ENCODE measurements at places on chromosomes 7 and 10.

GRCh38 chr7:13024121-13024674 is 336.8 kb downstream of the ARL4A start:
- no peak for DNase-seq

GRCh38 chr10:111579473-111579872 is 502.6 kb downstream of the ADRA2A start:
- no peak for DNase-seq

DNA sequence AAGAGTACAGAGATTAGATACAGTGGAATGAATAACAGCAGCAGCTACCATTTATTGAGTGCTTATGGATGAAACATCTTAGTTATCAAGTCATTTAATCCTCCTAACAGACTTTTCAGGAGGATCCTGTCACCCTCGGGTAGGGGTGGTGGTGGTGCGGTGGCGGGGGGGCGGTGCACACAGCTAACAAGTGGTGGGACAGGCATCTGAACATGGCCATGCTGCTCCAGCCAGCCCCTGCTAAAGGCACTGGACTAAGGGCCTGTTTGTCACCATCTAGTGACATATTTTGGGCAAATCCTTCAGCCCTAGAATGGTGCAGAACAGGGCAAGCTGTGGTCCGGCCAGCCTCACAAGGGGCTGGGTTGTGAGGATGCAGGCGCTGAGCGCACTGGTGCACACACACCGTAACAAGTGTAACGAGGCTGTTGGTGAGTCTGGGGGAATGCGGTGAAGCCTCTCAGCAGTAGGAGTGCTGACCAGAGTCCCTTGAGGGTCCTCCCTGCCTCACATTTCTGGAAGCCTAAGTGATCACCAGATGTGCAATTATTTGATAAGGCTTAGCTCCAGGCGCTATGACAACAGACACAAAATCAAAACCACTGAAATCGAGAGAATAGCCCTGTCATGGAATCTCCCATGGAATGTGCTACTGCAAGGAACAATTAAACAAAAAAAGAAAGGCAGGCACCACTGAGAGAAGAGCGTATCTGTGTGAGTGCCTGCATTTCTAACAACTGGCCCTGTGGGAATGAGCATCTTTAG is 102.2 kb downstream of the RNF216 start:
- no peak for DNase-seq

DNA sequence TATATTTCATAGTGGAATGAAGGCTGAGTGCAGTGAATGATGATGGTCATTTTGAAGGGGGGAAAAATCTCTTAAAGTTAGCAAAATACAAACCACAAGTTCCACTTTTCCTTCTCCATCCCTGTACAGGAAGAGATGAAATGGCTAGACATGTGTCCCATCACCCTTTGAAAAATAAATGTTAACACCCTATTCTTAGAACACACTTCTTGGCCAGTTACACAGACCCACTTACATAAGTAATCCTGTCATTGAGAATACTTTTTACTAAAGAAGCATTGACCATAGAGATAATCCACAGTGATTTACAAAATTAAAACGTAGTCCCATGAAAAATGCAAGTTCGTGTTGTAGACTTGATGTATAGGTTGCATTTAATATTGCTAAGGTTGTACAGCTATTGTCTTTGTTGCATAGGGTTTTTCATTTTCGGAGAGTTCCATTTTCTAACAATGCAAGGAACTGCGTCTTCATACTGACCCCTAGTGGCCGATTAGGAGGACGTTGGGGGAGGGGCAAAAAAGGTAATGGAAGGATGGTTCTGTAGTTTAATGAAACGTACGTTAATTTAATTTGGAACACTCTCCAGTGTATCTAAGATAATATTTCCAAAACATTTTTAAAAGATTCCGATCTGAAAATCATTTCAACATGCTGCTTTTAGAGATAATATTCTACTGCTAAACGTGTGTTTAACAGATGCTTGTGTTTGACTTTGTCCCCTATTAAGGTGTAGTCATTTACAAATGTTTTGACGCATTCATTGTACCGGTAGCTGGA is 60.9 kb downstream of the ARMC3 start:
- peak; percentile 10 for DNase-seq

DNA sequence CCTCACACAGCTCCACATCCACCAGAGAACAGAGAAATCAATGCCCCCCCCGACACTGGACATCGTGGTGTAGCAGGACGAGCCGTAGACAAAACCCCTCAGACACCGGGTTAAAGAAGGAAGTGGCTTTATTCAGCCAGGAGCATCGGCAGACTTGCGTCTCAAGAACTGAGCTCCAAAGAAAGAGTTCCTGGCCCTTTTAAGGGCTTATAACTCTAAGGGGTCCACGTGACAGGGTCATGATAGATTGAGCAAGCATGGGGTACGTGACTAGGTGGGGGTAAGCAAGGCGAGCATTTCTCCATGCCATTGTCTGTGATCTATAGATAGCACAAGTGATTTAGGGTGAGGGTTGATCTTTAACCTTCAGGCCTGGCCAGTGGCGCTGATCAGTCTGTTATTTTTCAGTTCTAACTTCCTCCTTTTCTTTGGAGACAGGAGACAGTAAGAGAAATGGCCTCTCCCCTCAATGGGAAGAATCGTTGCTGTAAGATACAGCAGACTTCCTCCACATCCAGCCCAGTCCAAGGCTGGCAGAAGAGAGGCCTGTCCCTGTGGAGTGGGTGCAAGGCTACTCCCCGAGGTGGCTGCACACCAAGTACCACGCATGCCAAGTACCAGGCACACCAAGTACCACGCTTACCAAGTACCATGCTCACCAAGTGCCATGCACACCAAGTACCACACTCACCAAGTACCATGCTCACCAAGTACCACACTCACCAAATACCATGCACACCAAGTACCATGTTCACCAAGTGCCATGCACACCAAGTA is 19.5 kb upstream of the PPP2R2D start:
- DNase-seq = no peak

DNA sequence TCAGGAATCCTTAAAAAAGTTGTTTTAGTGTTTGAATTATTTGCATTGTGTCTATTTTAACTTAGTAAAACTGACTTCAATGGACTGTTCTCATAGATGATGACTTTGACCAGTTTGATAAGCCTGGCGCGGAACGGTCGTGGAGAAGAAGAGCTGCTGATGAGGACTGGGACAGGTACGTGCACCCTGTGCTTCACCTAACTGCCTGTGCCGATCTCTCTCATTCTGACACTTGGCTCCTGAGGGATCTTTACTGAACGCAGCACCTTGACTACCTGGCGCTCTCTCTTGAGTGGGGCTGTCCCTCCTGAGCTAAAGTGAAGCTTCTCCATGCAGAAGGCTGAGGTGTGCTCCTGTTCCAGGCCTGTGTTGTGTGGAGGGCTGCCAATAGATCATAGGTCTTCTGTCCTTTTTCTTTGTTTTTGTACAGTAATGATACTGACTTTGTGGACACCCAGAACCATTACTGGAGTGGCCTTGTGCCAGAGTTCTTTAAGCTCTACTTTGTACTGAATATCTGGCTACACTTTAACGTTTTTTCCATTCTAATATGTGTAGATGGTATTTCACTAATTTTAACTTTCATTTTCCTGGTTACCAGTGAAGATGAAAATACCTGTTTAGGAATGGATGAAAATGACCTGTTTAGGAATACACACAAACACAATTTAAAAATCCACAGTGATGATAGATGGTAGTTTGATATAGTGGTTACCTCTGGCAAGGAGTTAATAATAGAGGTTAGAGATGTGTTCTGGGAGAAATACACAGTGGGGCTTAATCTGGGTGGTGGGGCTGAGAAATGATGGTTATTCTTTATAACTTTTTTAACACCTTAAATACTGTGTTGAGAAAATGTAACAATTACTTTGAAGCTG is 20.9 kb downstream of the RBM33 start:
- DNase-seq = no peak

DNA sequence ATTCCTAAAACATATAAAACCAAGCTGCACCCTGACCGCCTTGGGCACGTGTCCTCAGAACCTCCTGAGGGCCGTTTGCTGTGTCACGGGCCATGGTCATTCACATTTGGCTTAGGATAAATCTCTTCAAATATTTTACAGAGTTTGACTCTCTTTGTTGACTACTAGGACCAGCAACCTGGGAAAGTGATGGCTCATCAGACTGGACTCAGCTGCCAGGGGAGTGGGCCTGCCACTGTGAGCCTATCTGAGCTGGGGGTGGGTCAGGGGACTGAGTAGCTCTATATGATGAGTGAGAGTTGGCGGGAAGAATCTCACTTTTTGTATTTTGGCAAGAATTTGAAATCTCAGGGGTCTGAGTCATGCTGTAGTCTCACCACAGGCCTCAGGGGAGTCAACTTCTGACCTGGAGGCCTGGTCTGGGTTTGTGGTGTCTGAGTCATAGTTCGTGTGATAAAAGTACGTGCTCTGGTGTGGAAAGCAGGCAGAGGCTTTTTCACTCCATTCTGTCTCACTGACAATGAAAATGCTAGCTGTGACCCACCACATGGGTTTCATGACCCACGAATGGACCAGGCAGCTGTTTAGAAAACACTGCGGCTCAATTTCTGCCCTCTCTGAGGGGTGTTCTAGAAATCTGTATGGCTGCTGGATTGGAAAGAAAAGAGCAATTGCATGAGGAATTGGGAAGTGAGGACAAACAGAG is 4.2 kb upstream of the UPP1 start:
- peak; percentile 74 for DNase-seq

DNA sequence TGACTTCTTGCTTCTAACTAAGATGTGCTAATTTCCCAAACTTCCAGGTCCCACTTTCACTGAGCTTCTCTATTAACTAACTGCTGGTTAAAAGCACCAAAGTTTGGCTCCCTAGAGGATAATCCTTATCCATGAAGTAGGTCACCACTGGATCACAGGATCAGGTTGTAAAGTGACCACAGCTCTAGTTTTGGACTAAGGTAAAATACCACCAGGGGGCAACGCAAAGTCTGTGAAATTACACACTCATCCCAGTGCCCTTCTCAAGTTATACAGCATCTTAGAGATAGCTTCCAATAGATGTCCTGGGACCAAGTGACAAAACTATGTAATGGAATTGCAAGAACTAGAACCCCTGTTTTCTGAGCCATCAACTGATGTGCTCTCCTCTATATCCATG is 116.4 kb upstream of the ASAH2 start:
- DNase-seq = no peak

DNA sequence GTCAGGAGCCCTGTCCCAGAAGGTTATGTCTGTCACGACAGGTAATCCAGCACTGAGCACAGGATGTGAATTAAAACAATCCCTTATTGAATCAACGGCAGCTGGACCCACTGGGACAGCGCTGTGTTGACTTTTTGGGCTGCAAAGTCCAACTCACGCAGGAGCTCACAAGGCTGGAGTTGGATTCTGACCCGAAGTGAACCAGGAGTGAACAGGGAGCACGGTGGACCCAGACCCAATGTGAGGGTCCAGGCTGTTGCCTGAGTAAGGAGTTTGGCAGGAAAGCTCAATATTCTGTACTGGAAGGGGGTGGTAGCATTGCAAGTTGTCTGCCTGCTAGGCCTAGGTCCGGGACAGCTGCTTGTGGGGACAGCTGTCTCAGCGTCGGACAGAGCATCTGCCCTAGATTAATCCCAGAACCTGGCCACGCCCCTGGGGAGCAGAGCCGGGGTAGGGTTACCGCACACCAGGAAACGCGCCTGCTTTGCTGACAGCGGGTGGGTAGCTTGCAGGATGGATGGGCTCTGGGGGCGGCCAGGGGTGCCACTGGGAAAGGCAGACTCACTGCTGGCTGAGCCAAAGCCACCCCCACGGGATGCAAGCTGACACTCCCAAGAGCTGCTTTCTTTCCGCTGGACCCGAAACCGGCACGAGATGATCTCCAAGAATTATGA is 24.0 kb downstream of the COL26A1 start:
- no peak for DNase-seq

DNA sequence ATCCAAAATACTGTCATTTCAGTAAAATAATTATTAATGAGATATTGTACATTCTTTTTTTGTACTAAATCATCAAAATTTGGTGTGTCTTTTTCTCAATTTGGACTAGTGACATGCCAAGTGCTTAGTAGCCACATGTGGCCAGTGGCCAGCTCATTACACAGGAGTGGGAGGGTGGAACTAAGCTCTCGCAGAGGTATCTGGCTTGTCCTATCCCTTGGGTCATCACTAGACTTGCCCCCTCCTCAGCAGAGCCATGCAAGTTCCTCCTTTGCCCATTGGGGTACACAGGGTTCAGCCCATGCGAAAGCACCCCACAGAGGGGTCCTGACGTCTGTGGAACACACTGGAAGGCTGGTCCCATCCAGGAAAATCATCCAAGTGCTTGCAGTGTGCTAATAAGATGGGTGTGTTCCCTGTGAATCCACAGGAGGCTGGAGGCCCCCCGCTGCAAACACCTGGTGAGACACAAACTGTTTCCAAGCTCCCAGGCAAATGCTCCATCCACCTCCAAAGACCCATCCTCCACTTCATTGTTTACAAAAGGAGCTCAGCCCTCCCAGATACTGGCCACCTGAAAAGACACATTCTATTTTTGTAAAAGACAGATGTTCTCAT is 1.3 kb downstream of the ARHGAP22 start:
- no peak for DNase-seq

GRCh38 chr10:4202938-4203337 is 417.9 kb upstream of the KLF6 start:
- DNase-seq = no peak

- no peak for DNase-seq
Measured at GRCh38 chr10:93075369-93076221, 1.9 kb downstream of the CYP26A1 start.

DNA sequence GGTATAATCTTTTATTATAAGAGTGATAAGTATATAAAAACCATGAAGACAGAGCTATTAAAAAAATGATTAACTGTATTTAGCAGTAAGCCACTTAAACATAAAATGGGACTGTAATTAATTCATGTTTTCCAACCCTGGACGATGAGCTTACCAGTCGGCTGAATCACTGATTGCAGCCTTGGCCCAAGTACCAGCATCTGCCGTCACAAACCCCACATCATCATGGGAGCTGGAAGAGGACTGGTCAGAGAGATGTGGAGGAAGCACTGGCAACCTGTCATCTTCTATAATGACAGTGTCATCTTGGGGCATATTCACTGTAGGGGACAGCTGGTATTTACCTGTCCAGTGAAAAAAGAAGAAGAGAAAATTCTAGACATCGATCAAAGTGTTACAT is 473.6 kb downstream of the PARD3 start:
- DNase-seq = no peak

DNA sequence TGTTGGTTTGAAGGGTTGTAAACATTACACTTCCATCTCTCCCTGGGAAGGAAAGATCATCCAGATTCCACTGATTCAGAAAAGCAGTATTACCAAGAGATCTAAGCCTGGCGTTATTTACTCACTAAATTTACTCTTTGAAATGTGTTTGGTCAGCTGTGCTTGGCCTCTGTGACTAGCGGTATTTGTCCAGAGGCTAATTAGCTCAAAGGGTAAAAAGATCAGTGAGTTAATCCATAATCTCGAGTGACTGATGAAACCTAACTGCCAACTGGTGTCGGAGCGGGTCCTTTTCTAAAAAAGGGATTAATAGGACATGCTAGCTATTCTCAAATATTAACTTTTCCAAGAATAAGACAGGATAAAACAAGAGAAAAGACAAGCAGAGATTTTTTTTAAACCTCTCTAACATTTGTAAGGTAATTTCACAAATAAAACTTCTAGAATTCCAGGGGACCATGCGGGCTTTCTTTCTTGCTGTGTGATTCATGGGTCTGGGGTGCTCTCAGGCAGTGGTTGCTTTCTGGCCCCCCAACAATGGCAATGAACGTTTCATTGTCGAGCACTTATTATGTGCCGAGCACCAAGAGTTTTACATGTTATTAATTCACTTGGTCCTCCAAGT is 247.3 kb upstream of the AOAH start:
- DNase-seq = no peak

Measured in stimulated activated CD8-positive, alpha-beta memory T cell treated with anti-CD3 and anti-CD28 coated beads, Interleukin-15, amount 100 ng/mL, for 48 hours (primary cell).